Activated gamma-delta T cell (primary cell): ENCODE measurements at places on chromosomes 12 and 14.

- DNase-seq: no peak
Measured at GRCh38 chr12:74906224-74906623, 303.4 kb downstream of the KCNC2 start.

DNA sequence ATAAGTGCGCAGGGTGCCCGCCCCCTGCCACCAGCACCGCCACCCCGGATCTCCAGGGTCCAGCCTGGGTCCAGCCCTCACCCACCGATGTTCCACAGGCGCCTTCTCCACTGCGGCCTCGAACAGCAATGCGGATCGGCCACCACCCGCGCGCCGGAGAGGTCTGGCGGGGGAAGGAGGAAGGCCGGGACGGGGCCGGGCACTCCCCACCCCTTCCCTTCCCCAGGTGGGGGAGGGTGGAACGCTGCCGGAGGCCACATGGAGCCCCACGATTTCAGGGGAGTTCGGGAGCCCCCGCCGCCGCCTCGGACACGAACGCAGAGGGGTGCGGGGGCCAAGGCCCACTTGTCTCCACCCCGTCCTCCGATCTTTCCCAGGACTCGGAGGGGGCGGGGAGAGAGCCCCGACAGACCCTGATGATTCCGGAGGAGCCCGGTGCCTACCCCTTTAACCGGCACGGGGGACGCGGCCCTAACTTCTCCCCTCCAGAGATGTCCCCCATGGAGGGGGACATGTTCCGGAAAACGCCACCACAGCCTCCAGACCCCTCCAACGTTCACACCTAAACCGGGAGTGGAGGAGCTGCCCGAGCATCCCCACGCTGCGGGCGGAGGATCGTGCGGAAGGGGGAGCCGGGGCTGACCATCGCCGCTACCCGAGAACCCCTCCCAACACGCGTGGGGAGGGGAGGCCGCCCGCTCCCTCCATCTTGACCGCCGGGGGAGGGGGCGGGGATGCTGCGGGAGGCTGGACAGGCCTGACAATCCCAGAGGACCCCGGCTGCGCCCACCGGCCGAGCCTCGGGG, 1.1 kb downstream of the ATXN2 start:
- peak; percentile 16 for DNase-seq

GRCh38 chr12:27682534-27682933, 13.7 kb upstream of the REP15 start:
- DNase-seq: no peak

DNA sequence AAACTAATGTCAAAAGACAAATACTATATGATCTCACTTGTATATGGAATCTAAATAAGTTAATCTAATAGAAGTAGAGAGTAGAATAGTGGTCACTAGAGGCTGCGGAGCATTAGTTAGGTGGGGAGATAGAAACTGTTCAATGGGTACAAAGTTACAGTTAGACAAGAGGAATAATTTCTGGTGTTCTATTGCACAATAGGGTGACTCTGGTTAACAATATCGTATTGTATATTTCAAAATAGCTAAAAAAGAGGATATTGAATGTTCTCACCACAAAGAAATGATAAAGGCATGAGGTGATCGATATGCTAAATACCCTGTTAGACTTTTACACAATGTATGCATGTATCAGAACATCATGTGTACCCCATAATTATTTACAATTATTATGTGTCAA, 42.9 kb downstream of the IGF1 start:
- DNase-seq: no peak

GRCh38 chr12:105840384-105840783, 298.4 kb downstream of the NUAK1 start:
- DNase-seq: no peak

DNA sequence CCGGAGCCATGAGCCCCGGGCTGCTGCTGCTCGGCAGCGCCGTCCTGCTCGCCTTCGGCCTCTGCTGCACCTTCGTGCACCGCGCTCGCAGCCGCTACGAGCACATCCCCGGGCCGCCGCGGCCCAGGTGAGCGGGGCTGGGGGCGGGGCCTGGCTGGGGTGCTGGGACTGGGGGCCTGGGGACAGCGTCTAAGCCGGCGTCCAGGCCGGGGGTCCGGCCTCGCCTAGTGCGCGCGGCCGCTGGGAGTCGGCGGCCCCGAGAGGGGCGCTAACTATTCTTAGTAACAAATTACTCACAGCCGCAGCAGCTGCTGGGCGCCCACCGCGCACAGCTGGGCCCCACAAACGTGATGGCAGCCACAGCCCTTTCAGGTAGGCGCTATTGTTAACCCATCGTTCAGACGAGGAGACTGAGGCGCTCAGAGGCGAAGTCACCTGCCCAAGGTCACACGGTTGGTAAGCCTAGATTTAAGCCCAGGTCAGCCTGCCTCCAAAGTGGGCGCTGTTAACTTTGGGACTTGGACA, 374 bp downstream of the CYP46A1 start:
- no peak for DNase-seq

DNA sequence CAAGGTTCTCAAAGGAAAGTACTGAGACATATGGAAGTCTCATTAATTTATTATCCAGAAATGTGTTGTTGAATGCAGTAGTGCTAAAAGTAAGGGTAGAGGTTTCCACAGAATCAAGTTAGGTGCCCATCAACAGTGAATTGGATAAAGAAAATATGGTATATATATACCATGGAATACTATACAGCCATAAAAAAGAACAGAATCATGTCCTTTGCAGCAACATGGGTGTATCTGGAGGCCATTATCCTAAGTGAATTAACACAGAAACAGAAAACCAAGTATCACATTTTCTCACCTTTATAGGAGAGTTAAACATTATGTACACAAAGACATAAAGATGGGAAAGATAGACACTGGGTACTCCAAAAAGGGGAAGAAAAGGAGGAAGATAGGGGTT, 149.9 kb upstream of the RASSF8 start:
- no peak for DNase-seq

- DNase-seq: peak; percentile 19
Measured at GRCh38 chr14:52950410-52950897, 396 bp downstream of the FERMT2 start.

DNA sequence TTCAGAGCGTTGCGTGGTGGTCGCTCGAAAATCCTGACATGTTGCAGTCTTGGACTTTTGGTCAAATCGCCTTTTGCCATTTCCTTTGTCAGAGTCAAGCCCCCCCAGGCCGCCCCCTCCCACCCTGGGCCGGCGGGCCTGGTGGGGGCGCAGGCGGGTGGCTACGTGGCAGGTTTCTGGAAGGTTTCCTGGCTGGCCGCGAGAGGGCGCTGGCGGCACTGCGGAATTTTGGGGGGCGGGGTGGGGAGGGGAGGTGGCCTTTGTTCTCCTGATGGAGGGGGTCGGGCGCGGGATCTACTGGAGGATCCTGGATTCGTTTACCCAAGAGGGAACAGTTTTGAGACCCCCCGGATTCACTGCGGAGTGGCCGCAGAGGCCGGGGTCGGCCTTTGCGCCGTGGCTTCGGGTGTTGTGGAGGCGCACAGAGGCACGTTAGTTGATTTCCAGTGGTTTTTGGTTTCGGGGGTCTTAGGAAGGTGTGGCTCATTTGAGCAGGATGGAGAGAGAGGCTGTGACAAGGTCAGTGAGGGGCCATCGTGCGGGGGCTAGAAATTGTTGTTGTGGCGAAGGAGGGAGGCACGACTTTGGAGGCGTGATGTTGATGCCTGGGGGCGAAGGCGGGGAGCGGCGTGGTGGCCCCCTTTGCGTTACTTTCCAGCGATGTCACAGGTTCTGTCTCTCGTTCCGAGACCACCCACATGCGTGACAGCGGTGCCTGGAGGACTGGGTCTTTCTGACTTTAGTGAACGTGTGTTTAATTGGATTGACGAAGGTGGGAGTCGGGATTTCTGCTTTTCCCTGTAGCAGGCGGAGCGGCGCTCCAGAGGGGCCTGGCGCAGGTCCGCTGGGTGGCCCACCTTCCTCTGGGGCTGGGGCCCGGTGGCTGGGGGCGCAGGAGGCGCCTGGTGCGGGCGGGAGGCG, 1.4 kb downstream of the MEG3 start:
- no peak for DNase-seq

DNA sequence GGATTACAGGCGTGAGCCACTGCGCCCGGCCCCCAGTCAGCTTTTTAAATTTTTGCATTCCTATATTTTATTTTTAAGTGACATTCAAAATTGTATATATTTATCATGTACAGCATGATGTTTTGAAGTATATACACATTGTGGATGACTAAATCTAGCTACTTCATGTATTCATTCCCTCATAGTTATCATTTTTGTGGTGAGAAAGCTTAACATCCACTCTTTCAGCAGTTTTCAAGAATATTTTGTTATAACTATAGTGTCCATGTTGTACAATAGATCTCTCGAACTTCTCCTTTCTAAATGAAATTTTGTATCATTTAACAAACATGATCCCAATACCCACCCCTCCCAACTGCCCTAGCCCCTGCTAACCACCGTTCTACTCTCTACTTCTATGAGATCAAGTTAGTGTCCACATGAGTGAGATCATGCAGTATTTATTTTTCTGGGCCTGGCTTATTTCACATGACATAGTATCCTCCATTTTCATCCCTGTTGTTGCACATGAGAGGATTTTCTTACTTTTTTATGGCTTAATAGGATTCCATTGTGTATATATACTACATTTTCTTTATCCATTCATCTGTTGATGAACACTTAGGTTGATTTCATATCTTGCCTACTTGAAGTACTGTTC, 8.8 kb upstream of the HEBP1 start:
- DNase-seq: no peak

DNA sequence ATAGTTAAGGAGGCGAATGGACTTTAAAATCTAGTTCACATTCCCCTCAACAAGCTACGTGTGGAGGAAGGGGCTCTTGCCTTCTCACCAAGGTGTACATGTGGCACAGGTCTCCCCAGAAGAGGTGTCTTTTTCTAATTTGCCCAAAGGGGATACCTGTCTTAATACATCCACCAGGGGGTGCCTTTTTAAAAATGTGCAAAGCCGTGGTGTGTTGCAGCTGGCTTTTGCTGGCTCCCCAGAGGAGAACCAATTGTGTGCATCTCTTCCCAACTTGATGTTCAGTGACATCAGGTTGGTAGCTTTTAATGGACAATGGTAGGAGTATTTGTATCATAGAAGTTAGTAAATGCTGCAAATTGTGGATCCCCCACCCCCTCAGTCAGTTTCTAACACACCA, 33.8 kb downstream of the CREBL2 start:
- DNase-seq: no peak

GRCh38 chr12:94263011-94263811, 114.8 kb downstream of the PLXNC1 start:
- peak; percentile 35 for DNase-seq

DNA sequence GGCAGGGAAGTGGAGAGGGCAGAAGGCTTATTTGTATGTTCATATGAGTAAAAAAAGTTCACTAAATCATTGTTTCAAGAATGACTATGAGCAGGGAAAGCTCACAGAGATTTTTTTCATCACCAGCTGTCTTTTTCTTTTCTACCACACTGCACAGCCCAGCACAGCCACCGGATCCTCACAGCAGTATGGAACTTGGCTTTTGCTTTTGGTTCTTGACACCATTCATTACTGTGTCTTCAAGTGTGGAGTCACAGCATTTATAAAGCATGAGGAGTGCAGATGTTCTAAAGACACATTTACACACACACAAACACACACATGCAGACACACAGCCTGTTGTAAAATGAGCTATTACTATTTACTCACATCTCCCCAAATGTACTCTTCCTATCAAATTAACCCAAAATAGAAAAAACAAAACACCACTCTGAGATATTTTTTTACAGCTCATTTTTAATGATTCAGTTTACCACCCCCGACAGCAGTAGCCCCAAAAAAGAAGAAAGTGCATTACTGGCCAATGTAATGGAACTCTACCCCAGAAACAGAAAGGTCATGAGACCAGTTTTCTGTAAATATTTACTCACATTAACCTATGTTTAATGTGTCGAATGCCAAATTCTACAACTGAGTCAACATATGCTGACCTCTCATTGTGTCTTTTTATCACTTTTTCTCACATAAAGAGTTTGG, 60.5 kb downstream of the BTG1 start:
- DNase-seq: no peak

DNA sequence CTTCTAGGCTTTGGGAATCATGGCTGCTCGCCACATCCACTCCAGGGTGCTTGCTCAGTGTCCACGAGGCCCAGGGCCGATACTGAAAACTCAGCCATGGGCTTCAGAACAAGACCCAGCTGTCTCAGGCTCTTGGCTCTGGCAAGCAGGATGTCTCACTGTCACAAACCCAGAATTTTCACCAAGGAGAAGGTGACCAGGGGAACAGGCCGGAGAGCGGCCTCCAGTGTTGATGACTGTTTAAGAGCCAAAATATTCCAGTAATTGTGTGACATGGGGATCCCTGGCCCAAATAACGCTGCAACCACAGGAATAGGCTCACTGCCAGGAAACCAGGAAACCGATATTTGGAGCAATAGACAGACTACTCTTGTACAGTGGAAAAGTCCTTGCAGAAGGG, 9.8 kb upstream of the SERPINA5 start:
- no peak for DNase-seq
